ENCODE measurements at places on chromosomes 1 and 21. TPM values are rescaled to one million over a fixed set of nuclear protein-coding genes. Genes with fewer than 3 reads are reported as not detected.

- DNase-seq, result no peak
Observed at GRCh38 chr1:161840363-161840762, 74.2 kb downstream of the ATF6 start.

DNA sequence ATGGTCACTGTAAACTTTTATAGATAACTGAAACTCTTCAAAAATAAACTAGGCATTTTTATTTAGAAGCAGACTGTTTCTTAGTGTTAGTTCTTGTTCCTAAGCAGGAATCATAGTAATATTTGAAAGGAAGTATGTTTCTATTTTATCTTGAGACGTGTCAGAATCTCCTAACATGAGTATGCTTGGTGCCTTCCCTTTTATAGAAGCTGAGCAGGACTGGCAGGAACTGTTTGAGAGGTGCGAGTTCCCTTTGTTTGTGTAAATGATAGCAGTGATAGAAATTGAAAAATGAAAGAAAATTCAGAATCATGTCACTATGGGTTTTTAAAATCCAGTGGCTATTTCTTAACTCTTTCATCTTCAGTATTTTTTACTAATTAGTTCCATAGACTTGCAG lies 56.9 kb downstream of the LRRC8D start:
- no peak for DNase-seq

The RIMS3 gene
- 2.9 TPM for total RNA-seq

GRCh38 chr1:151577173-151577572 lies 34.7 kb upstream of the SNX27 start:
- no peak for DNase-seq

The RGS8 gene
- total RNA-seq, result not detected

The RBBP5 gene
- total RNA-seq, result 19.2 TPM

GRCh38 chr1:85330711-85331290 lies 54.4 kb upstream of the BCL10 start:
- no peak for DNase-seq

The EXTL1 gene
- total RNA-seq, result not detected

DNA sequence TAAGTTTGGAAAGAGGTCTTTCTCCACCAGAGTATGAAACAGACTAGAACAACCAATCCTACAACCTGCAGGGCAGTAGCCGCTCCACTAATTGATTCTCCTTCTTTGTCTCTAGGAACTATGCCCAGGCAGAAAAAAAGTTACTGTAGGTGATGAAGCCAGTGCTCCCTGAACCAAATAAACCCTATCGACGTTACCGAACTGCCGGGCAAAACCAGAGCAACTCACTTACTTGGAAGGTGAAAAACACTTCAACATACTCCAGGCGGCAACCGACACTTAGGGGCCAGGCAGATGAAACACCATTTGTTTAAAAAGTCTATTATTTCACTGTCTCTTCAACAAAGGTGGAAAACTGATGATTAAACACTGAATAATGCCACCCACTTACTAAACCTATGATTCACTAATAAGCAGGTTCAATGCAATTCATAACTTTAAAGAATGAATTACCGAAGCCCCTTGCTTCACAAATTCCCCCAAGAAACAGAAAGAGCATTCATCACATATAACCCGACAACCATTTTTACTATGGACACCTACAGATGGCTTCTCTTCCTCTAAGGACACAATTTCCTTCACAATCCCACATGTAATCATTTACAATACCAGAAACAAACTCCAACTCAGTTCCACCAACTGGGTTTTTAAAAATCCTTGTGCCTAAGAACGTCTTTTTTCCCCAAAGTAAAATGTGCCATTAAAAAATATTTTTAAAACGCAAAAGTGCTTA lies 1.6 kb downstream of the NRIP1 start:
- no peak for DNase-seq

The GIPC2 gene
- 0.09 TPM for total RNA-seq

GRCh38 chr1:39896909-39897685 lies 4.6 kb downstream of the MYCL start:
- no peak for DNase-seq

The S100A1 gene
- not detected for total RNA-seq

DNA sequence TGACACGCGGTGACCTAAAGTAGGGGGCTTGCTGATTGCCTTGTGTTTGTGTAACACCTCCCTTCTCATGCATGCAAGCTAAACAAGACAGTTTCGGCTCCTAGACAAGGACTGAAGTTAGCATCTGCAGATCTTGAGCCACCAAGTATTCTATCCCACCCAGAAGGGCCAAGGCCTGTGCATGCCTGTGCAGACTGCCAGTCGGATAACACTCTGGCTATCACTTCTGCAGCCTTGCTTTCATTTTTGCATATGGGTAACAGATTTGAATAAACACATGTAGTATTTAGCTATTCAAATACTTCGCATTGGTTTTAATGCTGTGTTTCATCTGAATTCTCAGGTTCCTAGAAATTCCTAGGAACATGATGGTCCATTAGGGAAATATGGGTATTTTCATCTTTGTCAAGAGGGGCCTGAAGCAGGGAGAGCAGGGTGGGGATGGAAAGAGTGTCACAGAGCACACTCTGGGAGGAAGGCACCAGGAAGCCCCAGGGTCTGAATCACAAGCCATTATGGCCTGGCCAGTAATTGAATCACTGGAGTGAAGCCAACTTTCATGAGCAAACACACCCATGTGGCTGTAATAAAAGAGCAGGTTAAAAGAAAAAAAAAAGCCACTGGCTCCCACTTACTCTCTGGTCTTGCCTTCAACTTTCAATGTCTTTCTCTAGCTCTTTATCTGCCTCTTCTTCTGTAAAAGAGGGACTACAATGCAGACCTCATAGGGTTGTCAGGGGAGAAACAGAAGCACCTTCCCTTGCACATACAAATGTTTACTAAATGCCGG lies 28.3 kb downstream of the GADD45A start:
- no peak for DNase-seq

DNA sequence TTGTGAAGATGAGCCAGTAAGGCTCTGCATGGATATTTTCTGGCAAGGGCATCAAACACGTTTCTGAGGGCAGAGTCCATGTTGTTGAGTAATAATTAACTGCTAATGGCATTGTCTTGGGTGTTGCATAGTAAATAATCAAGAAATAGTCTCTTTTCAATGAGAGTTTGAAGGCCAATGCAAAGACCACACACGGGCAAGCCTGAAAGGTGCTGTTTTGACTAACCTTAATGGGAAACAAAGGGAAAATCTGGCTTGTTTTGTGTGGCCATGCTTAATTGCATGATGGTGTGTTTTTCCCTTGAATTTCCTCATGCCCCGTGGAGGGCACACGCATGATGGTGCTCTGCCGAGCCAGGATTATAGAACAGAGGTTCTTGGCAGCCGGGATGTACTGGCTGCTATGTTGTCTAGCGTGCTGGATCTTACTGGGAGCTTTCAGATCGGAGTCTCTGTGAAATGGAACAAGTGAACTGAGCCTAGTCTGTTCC lies 127.6 kb downstream of the NOS1AP start:
- DNase-seq, result no peak

- no peak for DNase-seq
Observed at GRCh38 chr1:83798965-83799364, 200.0 kb downstream of the TTLL7 start.

- no peak for DNase-seq
Observed at GRCh38 chr21:35850542-35851103, 209.7 kb downstream of the SETD4 start.

DNA sequence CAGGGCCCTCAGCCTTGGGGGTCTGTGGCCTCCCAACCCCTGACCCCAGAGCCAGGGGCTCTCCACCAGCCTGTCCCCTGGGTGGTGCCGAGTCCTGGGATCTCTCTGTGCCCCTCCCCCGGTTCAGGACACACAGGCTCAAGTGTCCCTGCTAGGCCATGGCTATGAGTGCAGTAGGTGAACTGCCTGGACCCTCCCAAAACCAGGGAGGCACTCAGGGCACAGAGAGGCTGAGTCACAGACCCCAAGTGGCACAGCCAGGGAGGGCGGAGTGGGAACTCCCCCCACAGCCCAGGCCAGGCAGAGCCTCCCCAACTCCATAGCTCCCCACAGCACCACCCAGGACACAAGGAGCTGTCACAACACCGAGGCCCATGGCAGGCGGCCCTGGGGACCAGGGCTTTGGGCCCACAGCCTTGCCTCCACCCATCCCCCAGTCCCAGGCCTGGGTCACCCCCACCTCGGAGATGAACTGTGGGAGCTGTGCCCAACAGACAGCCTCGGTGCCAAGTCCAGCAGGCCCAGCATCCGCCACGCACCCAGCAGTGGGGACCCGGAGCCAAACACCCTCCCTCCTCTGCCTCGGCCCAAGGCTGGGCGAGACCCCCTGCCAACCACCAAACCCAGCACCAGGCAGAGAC lies 3.2 kb downstream of the DVL1 start:
- DNase-seq, result no peak

DNA sequence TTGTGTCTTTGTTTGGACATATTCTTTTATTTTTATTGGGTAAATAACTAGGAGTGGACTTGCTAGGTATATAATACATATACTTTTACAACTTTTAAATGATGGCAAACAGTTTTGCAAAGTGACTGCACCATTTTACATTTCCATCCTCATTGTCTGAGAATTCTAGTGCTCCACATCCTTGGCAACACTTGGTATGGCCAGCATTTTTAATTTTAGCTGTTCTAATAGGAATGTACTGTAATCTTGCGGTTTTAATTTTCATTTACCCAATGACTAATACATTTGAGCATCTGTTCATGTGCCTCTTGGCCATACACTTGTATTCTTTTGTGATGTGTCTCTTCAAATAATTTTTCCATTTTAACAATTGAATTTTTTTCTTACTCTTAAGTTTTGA lies 37.0 kb upstream of the ATP6V1G3 start:
- DNase-seq, result no peak

DNA sequence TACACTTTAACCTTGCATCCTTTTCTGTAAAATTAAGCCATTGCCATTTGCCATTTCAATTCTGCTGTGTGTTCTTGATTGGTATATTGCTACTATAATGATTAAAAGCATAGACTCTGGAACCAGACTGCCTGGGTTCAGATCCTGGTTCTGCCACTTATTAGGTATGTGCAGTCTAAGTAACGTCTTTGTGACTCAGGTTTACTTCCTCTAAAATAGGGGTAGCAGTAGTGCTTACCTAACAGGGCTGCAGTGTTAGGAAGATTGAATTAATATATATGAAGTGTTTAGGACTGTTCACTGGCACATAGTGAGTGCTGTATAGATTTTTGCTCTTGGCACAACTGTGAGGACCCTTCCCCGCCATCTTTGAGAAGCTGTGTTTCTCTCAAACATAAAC lies 4.4 kb downstream of the CDC42 start:
- no peak for DNase-seq

DNA sequence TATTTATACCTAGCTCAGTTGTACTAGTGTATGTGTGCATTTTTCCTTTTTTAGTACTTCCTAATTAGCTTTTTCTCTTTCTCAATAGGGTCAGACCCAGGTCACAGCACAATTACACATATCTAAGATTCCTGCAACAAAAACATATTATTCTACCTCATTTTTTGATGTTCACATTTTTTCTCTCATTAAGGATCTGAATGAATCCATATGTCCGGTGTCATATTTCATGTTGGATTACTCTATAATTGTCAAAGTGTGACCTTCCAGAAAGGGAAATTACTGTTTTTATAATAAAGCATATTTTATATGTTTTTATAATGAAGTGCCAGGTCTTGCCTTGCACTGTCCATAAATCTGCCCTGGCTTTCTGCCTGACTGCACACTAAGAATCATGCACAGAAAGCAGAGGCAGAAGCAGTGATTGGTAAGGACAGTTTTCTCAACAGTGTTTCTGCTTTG lies 143.7 kb downstream of the KCNT2 start:
- DNase-seq, result no peak

DNA sequence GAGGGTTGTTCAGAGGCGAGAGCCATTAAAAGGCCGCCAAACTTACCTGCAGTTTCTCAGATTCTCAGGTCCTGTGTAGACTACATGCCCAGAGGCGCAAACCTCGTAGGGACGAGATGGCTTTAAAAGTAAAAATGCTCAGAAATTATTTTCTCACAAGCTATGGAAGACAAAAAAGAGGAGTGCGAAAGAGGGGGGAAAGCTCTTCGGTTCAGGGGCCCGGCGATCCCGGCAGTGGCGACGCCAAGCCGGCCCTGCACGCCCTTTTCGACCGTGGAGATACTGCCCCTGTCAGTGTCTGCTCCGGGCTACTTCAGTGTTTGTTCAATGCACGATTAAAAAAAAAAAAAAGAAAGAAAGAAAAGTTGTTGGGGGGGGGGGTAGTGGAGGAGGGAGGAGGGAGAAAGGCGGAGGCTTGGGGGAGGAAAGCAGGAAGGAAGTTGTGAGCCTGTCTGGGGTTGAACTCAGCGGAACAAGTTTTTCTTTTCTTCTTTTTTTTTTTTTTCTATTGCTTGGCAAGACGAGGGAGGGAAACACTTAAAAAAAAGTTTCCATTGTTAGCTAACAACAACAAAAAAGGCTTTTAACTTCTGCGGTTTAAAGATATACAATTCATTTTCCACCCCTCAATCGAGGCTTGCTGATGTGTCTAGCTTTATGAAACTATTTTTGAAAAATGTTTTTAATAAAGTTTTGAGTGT lies at the start of gene ITPKB:
TSS of gene ITPKB (minus strand) at position 288 of the 701 bp plus-strand sequence. CDS start 1,824 bp downstream, outside the sequence.
- peak; percentile 63 for DNase-seq

DNA sequence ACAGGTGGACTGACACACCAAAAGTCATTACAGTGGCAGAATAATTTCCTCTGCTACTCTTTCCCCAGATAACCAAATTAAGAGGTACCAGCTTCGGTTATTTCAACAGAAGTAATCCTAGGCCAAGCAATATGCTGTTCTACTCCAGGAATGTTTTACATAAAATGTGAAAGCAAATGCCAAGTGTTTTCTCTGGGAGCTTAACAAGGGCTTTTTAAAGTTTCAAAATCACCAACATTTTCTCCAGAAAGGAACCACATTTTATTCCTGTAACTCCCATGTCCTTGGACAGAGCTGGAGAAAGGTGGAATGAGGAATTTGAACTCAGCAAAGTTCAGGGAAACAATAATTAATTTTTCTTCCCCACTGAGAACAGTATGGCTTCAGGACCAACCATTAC lies 27.2 kb downstream of the CNN3 start:
- DNase-seq, result no peak

The FAM163A gene
- not detected for total RNA-seq

The S100A6 gene
- 229 TPM for total RNA-seq

The PLCH2 gene
- total RNA-seq, result 2.8 TPM

The CD244 gene
- 0.21 TPM for total RNA-seq

The FMOD gene
- total RNA-seq, result 4.0 TPM

- no peak for DNase-seq
Observed at GRCh38 chr1:214853340-214853739, 229.2 kb upstream of the KCNK2 start.

DNA sequence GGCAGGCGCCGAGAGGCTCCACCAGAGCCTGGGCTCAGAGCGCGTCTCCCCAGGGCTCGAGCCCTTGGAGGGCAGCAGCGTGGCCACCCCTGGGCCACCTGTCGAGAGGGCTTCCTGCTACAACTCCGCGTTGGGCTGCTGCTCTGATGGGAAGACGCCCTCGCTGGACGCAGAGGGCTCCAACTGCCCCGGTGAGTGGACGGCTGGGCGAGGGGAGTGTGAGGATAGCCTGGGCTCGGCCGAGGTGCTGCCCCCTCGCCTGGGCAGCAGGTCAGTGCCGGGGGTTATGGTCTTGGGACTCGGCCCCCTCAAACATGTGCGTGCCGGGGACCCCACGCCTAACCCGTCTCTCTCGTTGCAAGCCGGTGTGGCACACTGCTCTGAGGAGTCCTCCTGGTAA lies 26.8 kb downstream of the AGRN start:
- no peak for DNase-seq

GRCh38 chr21:36852293-36852692 lies 114.2 kb downstream of the HLCS start:
- DNase-seq, result no peak

The CD5L gene
- total RNA-seq, result not detected

The CFAP57 gene
- total RNA-seq, result 0.16 TPM

GRCh38 chr1:89953131-89953626 lies 41.7 kb upstream of the ZNF326 start:
- peak; percentile 16 for DNase-seq
